Epithelial cell of alveolus of lung (primary cell): ENCODE measurements at places on chromosomes 1 and 21. TPM values are rescaled to one million over a fixed set of nuclear protein-coding genes. Genes with fewer than 3 reads are reported as not detected.

Gene PPIE
- total RNA-seq = 51.8 and 53.0 TPM in 2 replicates

Gene CELA3A
- total RNA-seq = 0.56 TPM in 1 of 2 replicates, not detected in the other

Gene FMO1
- not detected in 2 replicates for total RNA-seq

Gene COL6A1
- total RNA-seq = 1,740 and 2,083 TPM in 2 replicates

Gene EPHA10
- not detected in 2 replicates for total RNA-seq
